Cortex of kidney (tissue), 1 donor: ENCODE measurements at places on chromosomes 1 and 21.

DNA sequence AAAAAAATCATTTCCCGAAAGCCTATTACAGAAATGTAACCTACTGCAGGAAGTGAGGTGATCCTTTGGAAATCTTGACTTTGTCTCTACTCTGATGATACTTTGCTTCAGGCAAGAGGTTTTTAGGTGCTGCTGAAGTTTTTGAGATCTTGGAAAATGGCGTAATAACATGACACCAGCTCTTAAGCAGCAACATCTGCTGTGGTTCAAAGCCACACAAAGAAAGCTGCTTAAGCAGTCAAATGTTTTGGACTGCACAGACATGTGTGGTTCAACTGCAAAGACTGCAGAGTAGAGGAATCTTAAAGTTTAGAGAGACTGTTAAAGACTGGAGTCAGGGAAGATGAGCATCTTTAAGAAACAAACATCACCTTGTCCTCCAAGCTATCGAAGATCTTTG is 139.0 kb downstream of the RASAL2 start:
- DNase-seq = no peak

GRCh38 chr1:32605711-32606424 is 44.5 kb downstream of the ZBTB8OS start:
- no peak for DNase-seq

DNA sequence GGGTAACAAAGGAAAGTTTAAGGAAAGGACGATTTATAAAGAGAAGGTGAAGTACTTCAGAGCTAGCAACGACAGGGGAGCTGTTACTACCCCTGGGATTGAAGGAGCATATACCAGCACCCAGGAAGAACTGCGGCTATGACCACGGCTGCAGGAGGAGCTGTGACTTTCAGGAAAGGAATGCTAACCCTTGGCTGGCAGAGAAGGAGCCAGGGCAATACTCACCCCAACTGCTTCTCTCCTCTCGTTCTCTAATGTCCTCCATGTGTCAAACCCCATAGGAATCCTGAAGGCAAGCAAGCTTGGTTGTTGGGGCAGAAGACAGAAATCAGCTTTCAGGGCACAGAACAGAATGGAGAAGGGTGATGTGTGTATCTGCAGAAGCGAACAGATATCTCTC is 120.5 kb downstream of the TMEM53 start:
- no peak for DNase-seq

- DNase-seq = no peak
These were observed 30.7 kb upstream of the CCN1 start for GRCh38 chr1:85549834-85550233.

DNA sequence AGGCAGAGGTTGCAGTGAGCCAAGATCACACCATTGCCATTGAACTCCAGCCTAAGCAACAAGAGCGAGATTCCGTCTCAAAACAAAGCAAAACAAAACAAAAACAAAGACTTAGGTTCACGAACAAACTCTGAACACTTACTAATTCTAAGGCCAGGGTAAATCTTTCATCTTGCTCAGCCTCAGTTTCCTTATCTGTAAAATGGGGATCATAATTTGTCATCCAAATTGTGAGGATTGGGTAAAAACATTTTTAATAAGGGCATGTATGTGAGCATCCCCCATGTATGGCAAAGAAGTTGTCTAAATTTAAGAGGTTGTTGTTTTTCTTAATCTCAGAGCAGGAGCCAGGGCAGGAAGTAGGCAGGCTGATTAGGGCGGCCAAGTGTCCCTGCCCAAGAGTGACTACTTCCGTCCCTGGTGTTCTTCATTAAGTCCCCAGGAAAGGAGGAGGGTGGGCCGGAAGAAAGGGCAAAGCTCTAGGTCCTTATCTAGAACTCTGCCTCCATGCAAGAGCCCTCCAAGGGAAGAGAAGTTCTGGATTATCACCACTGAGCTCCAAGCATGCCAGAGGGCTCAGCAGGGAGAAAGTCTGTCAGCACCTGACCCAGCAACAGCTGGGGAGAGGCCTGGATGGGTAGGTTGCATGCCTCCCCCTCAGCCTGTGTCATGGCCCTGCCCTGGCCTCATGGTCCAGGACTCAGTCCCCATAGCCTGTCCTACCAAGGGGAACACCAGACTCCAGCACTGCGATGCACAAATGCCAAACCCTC is 49.9 kb upstream of the CLIC4 start:
- no peak for DNase-seq

- no peak for DNase-seq
These were observed 124.6 kb downstream of the GABPA start for GRCh38 chr21:25859235-25859929.

- no peak for DNase-seq
These were observed 3.8 kb downstream of the JMJD4 start for GRCh38 chr1:227731241-227731677.

- no peak for DNase-seq
These were observed 626.6 kb downstream of the KCNT2 start for GRCh38 chr1:195981448-195982139.

DNA sequence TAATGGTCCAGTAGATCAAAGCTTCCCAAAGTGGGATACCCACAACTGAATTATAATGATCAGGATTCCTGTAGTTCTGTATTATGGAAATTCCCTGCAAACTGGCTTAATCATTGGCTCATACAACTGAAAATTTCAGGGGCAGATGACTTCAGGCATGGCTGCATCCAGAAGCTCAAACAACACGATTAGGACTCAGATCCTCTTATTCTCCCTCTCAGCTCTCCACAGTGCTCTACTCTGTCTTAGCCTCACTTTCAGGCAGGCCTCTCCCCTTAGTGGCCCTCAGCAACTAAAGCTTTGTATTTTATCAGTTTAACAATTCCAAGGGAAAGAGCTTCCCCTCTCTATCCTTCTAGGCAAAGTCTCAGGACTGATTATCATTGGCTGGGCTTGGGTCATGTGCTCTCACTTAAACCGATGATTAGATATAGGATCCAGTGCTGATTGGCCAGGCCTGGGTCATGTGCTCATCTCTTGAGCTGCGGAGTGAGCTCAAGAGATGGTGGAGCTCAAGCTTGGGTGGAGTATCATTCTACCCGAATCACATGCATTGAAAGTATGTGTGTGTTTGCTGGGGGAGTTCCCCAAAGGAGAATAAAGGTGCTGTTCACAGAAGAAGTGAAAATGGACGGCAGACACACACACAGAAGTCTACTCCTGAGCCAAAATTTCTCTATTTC is 57.9 kb upstream of the RUNX3 start:
- DNase-seq = no peak

- no peak for DNase-seq
These were observed 90.1 kb downstream of the OMA1 start for GRCh38 chr1:58456470-58456869.

DNA sequence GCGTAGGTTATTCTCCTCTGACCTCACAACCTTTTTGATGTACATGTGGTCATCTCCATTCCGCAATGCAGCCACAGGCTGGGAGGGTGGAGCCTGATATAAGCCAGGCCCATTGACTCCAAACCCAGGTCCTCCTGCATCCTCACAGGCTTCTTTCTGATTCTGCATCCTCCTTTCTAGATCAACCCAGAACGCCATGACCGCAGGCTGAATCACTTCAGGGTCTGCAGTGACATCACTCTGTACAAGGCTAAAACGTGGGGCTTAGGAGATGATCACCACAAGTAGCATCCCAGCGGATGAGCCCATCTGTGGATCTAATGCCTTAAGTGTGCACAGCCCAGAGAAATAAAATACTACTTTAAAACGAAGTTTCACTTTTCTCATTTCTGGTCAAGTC is 16.1 kb downstream of the EBNA1BP2 start:
- no peak for DNase-seq

GRCh38 chr1:211643324-211644212 is 31.9 kb downstream of the NEK2 start:
- DNase-seq = no peak

DNA sequence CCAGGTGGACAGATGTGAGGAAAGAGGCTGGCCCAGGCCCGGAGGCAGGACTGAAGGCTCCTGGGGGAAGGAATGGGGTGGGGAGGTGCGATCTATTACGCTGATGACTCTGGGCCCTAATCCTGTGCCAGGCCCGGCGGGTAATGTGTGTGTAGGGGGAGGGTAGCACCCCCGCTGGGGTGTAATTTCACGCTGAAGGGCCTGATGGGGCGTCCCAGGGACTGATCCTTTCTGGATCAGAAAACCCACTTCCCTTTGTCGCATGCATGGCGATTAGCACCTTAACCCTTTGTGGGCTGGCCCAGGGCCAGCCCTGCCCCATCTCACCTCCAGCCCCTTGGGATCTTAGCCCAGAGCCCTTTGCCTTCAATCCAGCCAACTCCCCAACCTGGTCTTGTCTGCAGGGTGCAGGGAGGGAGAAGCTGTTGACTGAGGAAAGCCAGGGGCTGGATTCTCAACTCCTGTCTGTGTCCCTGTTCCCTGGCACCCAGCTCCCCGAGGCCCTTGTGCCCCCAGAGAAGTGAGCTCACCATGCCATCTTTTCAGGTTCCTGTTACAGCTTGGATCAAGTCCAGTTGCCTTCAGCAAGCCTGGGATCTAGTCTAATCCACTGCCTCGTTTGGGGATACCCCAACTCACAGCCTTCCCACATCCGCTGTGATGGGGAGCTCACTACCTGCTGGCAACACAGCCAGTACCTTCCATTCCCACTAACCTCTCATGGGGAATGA is 26.0 kb downstream of the KNCN start:
- DNase-seq = no peak

DNA sequence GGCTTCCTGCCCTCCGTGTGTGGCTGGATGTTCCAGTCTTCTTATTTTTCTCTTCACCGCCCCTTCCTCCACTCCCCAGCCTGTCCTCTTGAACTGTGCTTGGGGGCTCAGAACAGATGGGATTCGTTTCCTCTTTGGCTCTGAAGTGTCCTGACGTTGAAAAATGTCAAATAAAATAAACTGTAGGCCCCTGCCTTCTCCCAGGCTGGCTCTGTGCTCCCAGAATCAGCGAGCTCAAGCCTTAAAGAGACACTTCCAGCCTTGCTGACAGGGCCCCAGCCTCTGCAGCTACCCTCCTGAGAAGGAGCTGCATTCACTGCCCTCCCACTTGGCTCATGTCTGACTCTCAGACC is 104.2 kb upstream of the IPO9 start:
- DNase-seq = no peak

DNA sequence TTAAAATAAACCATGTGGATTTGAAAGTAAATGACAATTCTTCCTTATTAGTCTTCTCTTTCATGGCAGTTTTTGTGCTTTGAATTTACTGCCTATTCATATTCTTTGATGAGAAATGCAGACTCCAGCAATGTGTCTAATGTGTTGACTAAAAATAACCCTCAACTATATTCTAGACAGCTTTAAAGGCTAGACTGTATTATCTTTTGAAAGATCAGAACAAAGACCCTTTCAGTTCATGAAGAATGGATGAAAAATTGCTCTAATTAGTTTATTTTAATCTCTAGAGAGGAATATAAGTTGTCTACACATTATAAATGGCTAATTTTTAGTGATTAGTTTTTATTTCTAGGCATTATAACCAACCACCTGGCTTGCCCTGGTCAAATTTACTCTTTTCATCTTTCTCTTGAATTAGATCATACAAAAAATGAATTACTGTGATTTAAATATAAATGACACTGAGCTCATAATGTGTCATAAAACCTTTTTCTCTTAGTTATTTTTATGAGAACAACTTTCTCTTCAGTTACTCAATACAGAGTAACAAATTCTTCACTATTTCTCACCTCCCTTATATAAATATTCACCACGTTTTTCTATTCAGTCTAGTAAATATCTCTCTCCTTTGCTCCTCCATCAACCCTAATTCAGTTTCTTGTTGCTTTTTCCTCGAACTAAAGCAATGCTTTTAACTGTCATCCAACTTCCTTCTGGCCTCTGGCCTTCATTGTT is 428.5 kb upstream of the TMPRSS15 start:
- DNase-seq = no peak

- DNase-seq = no peak
These were observed 2.5 kb downstream of the CGN start for GRCh38 chr1:151513626-151514121.

- DNase-seq = no peak
These were observed 347.6 kb upstream of the AJAP1 start for GRCh38 chr1:4306559-4307467.

DNA sequence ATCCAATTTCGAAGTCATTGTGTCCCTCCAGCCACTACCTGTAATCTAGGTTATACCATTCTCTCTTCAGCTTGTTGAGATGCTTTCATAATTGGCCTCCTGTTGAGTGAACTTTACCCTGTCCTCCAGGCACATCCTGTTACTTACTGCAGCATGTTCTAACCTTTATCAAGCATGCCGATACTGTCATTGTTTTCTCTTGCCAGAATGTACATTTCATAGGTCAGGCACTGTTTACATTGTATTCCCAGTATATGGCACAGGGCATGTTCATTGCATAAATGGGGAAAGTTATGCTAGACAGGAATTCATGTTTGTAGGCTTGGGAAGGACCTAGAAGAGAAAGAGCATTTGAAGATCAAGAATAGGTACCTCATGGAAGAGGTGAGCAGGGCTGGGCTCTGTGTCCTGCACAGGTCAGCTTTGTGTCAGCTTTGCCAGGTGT is 10.2 kb downstream of the CXADR start:
- no peak for DNase-seq

DNA sequence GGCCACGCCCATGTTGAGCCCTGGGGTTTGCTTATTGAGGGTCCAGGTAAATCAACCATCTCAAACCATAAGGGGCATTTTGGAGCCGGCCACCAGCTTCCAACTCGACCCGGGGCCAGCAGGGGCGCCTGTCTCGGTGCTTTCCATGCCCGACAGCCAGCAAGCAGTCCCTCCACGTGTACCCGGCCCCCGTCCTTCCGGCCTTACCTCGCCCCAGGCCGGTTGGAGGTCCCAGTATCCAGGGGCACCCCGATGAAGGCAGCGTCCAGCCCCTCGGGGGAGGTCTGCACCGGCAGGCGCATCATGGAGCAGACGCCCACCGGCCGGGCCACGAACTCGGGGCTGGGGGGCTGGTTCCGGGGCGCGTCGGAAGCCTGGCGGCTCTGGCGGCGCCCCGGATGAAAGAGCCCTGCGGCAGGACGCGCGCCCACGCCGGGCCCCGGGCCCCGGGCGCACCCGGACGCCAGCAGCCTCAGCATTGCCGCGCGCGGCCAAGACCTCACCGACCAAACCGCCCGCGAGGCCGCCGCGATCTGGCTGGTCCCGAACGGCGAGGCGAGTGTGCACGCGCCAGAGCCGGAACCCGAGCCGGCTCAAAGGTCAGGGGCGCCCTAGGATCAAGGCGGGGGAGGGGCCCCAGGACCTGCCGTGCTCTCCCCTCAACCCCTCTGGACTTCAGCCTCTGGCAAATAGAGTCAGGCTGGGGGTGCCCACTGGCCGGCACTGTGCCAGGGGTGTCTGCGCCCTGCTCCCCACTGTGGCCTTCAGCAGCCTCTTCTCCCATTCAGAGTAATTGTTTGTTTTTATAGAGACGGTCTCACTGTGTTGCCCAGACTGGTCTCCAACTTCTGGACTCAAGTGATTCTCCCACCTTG is at the start of gene AGMAT:
AGMAT (minus strand) TSS at position 563 of the 875 bp plus-strand sequence; CDS start at position 479, 84 bp downstream.
- no peak for DNase-seq

DNA sequence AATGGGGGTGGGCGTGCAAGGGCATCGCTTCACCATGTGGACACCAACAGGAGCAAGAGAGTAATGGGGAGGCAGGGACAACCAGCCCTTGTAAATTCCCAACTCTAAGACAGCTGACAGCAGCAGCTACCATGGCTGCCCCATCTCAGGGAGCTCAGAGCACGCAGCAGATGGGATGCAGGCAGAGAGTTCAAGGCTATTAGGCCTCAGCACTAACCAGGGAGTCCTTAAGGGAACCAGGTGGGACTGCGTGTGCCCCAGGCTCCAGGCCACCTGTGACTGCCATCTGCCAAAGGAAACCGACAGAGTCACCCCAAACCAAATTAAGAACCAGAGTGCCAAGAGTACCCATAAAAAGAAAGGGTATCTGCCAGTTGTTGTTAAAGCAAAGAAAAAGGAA is 33.7 kb upstream of the PRDM2 start:
- DNase-seq = no peak

GRCh38 chr1:53069663-53070327 is 7.8 kb downstream of the PODN start:
- DNase-seq = no peak
